ENCODE measurements at places on chromosomes 1 and 21.
A peak's percentile ranks its signal among the peaks of the same experiment; 100 is the strongest.

DNA sequence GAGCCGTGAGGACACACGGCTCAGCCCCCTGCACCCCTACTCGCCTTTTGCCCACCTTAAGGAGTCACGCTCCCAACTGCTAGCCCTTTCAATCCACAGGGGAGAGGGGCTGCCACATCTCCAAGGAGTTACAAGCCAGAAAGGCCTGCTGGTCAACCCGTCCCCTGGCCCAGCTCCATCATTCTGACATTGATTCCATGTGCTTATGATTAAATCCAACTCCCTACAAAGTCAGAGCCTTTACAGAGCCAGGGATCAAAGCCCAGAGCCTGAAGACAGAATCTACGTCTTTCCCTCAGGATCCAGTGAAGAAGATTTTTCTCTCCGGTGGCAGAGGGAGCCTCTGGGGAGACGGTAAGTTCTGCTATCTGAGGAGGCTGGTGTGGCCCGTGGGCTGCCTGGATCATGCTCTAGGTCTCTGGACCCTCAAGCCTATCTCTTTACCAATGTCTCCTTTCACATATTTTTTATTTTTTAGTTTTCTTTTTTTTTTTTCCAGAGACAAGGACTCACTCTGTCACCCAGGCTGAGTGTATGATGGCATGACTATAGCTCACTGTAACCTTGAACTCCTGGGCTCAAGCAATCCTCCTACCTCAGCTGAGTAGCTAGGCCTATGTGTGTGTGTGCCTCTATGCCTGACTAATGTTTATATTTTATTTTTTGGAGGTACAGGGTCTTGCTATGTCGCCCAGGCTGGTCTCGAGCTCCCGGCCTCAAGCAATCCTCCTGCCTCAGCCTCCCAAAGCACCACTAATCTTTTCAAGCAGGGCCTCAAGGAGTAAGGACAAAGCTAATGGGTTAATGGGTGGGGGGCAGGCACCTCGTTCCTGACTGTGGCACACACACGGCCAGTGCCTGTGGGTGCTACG, 61.3 kb downstream of the SLC66A1 start:
- no peak for DNase-seq

DNA sequence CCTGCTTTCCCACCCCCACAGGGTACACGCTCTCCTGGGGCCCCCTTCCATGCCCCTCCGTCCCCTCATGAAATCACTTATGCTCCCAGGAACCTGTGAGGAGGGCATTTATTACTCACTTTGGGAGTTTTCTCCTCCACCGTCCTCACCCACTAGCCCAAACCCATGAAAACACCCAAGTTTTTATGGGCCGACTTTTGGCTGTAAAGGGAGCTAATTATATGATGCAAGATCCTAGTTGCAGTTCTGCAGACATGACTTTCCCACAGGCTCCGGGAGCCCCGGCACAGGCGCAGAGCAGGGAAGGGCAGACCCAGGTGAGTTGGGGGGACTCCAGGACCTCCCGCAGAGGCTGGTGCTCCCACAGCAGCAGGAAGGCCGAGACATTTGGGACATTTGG, 29.7 kb downstream of the EPHA2 start:
- DNase-seq: no peak

DNA sequence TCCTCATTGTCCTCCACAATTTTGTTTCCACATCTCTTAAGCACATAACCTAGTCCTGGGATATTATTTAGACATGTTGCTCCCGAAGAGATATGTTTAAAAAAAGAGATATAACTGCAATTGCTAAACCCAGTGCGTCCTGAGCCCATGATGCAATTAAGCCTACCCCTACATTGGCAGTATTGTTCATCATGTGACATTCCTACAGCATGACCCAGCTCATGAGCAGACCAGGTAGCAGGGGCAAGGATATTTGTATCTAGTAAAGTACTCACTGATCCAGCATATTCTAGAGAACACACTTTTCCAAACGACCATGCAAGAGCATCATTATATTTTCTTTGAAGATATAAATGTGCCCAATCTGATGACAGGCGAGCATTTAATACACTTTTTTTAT, 1.2 kb downstream of the ADAM30 start:
- DNase-seq: no peak

- DNase-seq: no peak
Observed at GRCh38 chr1:18422076-18422777, 58.5 kb upstream of the KLHDC7A start.

GRCh38 chr1:150049926-150050325, 17.6 kb upstream of the VPS45 start:
- DNase-seq: no peak

DNA sequence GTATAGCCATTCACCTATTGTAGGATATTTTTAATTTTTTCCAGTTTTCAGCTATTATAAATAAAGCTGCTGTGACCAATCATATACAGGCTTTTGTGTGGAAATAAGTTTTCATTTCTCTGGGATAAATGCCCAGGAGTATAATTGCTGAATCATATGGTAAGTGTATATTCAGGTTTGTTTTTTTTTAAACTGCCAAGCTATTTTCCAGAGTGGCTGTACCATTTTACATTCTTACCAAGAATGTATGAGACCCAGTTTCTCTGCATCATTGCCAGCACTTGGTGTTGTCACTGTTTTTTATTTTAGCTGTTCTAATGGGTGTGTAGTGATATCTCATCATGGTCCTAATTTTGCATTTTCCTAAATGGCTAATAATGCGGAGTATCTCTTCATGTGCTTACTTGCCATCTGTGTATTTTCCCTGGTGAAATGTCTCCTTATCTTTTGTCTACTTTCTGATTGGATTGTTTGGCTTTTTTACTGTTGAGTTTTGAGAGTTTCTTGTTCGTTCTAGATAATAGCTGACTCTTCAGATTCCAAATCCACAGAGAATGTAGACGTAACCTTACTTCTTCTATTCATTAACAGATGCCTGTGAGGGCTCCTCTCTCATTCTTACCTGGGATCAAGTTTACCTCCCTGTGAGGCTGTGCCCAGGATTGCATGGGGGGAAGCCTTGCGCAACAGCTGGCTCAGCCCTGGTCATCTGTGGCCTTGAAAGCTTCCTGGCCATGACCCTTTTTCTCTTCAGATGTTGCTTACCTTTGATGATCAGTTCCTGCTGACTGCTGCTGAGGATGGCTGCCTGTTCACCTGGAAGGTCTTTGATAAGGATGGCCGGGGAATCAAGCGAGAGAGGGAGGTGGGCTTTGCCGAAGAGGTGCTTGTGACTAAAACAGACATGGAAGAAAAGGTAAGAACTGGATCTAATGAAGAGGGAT, 42.6 kb downstream of the CFAP57 start:
- no peak for DNase-seq

- DNase-seq: no peak
Observed at GRCh38 chr1:46616277-46617107, at the start of gene MOB3C. MOB3C (minus strand) TSS chr1:46616811; CDS start chr1:46613321, 3,490 bp downstream.

DNA sequence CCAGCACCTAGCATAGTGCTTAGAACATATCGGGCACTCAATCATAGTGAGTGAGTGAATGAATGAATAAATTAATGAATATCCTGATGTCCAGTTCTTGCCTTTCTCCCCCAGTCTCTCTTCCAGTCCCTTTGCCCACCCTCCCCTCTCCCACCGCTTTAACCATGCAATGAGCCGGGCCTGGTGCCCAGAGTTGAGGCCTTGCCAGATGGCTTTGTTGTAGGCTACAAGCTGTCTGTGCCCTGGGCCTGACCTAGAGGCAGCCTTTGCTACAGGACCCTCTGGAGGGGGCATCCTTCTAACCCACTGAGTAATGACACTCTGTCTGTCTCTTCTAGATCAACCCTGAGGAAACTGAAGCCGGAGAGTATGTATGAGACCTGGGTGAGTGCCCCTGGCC, 6.9 kb downstream of the CASQ1 start:
- no peak for DNase-seq

GRCh38 chr1:6133146-6133895, 46.8 kb downstream of the CHD5 start:
- DNase-seq: no peak

DNA sequence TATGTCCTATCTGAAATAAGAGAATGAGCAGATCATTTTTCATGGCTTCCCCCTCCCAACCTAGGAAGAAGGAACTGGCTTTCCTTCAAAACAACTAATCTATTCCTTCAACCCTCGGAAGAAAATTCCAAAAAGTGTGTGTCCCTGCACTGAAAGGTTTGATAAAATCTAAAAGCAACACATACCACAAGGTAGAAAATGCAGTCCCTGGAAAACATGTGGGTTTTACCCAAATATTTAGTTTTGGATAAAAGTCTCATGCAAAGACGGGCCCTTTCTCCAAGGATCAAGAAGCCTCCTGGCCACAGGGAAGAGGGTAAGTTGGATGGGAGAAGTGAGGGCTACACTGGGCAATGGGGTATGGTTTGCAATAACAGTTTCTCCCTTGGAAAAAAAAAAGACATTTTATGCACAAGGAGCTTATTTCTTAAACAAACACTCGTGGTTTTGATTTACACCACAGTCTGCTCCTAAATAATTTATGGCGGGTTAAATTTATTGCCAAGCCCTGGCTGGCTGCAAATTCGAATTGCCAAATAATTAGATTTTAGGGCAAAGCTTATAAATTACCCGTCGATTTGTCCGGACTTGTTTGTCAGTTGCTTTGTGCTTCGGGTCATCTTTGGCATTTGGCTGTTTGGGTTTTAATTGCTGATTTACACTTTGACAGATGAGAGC, 28.9 kb downstream of the ERI3 start:
- DNase-seq: no peak

GRCh38 chr1:2981388-2981787, 39.9 kb upstream of the ACTRT2 start:
- DNase-seq: no peak

GRCh38 chr1:108897865-108898720, 21.3 kb downstream of the GPSM2 start:
- no peak for DNase-seq

GRCh38 chr1:206982216-206982615, 12.0 kb upstream of the FCAMR start:
- DNase-seq: no peak

DNA sequence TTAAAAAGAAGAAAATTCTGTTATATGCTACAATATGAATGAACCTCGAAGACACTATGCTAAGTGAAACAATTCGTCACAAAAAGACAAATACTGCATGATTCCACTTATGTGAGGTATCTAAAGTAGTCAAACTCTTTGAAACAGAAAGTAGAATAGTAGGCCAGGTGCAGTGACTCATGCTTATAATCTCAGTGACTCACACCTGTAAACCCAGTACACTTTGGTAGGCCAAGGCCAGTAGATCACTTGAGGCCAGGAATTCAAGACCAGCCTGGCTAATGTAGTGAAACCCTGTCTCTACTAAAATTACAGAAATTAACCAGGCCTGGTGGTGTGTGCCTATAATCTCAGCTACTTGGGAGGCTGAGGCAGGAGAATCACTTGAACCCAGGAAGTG, 25.7 kb downstream of the EPHA10 start:
- DNase-seq: no peak

DNA sequence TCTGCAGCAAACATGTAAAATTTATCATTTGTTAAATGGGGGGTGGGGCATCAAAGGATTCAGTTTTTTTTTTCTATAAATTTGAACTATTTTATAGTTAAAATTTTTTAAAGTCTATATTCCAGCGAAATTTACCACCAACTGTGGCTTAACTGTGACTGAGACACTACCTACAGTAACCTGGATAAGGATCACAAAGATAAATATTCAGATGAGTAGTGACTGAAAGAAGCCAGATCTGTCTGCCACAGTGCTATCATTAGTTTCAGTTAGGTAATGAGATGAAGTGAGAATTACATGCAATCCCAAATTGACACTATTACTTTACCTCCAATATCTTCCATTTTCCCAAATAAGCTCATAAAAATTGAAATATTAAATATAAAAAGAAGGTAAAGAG, 5.4 kb downstream of the SPATA6 start:
- DNase-seq: no peak

DNA sequence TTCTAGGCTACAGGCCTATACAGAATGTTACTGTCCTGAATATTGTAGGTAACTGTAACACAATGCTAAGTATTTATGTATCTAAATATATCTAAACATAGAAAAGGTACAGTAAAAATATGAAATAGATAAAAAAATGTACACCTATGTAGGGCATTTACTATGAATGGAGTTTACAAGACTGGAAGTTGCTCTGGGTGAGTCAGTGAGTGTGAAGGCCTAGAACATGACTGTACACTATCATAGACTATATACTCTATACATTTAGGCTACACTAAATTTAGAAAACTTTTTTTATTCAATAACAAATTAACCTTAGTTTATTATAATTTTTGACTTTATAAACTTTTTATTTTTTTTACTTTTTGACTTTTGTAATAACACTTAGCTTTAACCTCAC, 136.9 kb downstream of the DUSP10 start:
- no peak for DNase-seq

- peak; percentile 31 for DNase-seq
Observed at GRCh38 chr21:33901412-33902288, 14.0 kb downstream of the ATP5PO start.

DNA sequence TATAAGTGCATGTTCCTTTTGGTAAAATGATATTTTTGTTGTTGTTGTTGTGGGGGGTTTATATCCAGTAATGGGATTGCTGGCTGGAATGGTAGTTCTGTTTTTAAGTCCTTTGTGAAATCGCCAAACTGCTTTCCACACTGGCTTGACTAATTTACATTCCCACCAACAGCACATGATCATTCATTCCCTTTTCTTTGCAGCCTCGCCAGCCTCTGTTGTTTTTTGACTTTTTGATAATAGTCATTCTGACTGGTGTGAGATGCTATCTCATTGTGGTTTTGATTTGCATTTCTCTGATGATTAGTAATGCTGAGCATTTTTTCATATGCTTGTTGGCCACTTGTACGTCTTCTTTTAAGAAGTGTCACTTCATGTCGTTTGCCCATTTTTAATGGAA, 188.5 kb upstream of the CHRM3 start:
- no peak for DNase-seq

DNA sequence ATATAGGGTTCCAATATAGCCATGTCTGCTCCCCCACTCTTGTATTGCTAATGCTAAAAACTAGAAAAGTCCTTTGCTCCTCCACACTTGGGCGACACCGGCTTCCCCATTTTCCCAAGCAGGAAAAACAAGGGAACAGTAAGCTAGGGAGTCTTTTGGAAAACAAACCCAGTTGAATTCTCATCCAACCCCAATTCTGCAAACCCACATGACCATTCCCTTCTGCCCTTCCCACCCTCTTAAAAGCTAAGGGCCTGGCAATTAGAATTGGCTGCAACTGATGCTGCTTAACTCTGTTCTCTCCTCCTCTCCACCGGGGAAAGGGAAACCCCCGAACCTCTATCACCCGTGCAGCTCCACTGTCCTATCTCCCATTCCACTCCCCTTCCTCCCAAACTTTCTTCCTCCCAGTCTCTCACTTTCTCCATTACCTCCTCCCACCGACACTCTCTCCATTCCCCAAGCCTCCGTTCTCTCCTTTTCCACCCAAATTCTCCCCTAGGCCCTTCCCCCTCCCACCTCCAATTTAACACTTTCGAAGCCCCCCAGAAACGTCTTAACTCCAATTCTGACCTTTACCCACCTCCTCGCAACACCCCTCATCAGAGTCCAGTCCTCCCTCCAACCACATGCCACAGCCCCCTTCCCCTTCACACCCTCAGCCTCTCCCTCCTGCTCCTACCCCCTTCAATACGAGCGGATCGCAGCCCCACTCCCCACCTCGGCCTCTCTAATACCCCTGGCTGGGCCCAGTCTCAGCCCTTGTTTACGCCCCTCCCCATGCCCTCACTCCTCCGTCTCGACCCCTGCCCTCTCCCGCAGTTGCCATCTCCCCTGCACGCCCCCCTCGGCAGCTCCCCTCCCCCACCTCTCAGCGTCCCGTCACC, 701 bp downstream of the DEDD start:
- no peak for DNase-seq

GRCh38 chr1:18893120-18893519, 9.2 kb downstream of the ALDH4A1 start:
- DNase-seq: no peak

GRCh38 chr1:214553142-214553710, 1.8 kb upstream of the PTPN14 start:
- no peak for DNase-seq
